ENCODE measurements at places on chromosomes 11 and 22. TPM values are rescaled to one million over a fixed set of nuclear protein-coding genes. Genes with fewer than 3 reads are reported as not detected.

Gene LRRC4C
- total RNA-seq: not detected

Gene MRGPRF
- not detected for total RNA-seq

Gene KDM4D
- total RNA-seq: 0.78 TPM

Gene TRIM29
- 1,029 TPM for total RNA-seq

Gene PNPLA5
- not detected for total RNA-seq

Gene TMEM45B
- total RNA-seq: 59.0 TPM

Gene IGSF22
- total RNA-seq: 0.28 TPM

Gene PAMR1
- total RNA-seq: 7.2 TPM
